Stimulated activated CD4-positive, alpha-beta T cell treated with anti-CD3 and anti-CD28 coated beads, Interleukin-1b, Interleukin-23, amount 100 ng/mL, for 4 hours (primary cell): ENCODE measurements at places on chromosomes 11 and 22.

DNA sequence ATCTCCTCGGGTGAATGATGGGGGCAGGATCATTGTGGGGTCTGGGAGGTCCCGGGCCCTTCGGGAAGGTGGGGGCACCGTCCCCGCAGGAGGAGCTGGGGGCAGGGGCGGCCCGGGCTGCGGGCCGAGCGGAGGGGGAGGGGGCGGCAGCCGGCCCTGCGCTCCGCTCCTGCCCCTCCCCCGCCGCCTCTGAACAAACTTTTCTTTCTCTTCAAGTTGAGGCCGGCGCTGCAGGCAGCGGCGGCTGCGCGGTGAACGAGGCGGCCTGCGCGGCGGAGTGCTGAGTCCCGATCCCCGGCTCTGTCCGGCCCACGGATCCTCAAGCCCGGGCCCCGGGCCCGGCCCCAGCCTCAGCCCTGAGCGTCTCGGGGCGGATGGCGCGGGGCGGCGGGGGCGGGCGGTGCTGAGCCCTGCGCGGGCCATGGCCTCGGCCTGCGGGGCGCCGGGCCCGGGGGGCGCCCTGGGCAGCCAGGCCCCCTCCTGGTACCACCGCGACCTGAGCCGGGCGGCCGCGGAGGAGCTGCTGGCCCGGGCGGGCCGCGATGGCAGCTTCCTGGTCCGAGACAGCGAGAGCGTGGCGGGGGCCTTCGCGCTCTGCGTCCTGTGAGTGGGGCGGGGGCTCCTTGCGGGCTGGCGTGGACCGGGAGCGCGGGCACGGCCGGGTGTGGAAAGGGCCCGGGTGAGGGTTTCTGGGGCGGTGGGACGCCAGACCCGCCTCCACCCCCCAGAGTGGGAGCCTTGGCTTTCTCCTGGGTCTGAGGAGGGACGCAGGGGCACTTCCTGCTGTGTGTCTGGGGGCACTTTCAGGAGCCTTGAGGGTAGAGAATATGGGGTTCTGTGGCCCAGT, at the start of gene INPPL1:
INPPL1 (plus strand) TSS at position 204 of the 847 bp plus-strand sequence; CDS start at position 422, 218 bp downstream.
- DNase-seq: peak; percentile 21

DNA sequence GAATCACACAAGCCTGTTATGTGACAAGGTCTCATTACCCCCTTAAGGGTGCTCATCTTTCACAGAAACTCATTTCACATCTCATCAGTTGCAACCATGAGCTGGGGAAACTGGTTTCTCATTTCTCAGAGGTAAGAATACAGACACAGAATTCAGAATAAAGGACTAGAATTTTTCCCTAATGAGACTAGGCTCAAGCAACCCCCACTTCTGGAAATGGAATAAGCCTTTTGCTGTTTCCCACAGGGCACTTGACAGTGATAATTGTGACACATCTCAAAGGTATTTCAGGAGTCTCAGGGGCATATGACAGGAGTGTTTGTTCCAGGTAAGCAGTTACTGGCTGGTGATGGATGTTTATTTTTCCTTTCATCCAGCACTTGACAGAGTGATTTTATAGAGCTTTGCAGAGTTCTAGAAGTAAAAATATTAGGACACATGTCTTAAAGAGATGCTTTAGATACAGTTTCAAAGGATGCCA, 112.9 kb upstream of the DDI1 start:
- no peak for DNase-seq

GRCh38 chr11:96254087-96254486, 88.9 kb downstream of the MAML2 start:
- DNase-seq: no peak

DNA sequence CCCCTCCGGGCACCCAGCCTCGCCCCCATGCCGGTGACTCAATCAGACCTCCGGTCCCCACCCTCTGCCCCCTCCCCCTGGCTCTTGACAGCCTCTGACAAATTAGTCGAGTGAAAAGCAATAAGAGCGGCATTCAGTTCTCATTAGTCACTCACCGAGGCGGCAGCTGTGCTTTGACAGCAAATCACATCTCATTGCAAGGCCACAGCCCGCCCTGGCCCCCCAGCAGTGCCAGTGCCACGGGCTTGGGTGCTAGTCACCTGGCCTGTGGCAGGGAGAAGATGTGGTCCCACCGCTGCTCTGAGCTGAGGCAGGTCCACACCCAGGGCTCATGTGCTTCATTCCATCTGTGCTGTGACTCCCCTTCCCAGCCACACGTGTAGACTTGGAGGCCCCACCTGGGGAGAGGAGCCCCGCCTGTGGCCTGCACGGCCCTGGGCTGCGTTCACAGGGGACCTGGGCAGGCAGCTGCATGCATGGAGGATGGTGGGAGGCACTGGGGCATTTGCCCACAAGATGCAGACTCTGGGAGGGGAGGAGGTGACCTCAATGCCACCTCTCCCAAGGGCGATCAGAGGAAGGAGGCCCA, 7.4 kb upstream of the TH start:
- no peak for DNase-seq

DNA sequence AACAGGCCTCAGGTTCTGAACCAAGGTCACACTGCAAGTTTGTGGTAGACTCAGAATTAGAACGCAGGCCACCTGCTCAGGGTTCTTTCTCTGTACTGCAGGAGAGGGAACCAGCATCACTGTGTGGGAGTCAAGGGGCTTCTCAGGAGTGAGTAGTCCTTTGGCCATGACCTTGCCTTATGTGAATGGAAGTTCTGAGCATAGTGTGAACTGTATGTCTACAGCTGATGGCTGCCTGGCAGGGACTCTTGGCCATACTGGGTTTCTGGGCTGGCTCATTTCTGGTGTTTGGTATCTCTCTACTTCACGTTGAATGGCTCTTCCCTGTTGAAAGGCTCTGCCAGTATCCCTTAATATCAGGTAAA, 40.1 kb upstream of the TUB start:
- no peak for DNase-seq

DNA sequence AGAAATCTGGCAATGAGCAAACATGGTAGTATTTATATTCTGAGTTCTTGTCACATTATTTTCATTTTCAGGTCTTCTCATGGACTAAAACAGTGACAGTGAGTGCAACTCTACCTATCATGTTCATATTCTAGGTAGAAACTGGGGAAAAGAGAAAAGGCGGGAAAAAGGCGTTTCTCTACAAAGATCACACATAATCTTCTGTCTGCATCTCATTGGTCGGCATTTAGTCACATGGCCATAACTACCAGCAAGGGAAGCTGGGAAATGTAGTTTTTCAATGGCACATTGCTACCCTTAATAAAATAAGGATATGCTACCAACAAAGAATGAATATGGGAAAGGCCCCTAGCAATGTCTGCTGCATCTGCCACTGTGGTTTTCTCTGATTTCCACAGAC, 57.6 kb upstream of the B3GAT1 start:
- DNase-seq: no peak

DNA sequence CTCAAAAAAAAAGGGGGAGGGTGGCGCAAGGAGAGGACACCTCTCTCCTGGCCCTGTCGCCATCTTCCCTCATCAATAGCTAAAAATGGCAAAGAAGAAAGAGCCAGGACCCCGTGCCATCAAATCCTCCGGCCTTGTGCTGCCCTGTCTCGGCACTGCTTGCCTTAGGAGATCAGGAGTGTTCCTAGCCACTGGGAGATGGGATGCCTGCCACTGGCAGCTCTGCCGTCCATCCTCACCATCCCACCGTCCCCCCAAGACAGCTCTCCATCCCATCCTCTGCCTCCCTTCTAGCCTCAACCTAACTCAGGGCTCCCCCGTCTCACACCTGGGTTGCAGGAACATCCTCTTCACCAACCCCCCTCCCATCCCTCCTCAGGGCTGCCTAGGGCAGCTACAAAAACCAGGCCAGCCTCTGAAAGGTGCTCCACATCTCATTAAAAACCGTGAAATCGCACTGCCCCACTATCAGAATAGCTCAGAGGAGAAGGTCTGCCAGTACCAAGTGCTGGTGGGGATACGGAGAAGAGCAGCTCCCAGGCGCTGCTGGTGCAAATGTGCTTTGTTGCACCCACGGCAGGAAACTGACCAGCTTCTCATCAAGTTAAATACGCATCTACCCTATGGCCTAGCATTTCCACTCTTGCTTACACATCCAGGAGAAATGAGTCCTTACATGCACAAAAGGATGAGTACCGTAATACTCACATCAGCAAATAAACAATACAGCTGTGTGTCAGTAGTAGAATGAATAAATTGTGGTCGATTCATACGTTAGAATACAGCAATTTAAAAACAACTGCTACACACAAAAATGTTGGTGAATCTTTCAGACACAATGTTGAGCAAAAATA, 31.7 kb upstream of the GCAT start:
- no peak for DNase-seq

DNA sequence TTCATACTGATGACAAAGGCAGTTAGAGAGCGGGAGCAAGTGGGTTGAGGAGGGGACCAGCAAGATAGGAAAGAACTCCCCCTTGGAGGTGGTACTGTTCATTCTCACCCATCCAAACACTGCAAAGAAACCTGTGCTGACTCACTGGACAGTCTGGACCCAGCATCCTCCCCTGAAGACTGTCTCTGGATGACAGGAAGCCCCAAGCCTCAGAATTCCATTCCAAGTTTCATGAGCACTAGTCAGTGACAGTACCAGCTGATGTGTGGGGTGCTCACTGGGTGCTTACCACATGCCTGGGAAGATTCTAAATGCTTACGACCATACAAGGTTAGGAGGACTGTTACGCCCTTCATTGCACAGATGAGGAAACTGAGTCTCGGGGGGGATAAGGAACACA, 160.9 kb downstream of the IGLL1 start:
- DNase-seq: no peak

DNA sequence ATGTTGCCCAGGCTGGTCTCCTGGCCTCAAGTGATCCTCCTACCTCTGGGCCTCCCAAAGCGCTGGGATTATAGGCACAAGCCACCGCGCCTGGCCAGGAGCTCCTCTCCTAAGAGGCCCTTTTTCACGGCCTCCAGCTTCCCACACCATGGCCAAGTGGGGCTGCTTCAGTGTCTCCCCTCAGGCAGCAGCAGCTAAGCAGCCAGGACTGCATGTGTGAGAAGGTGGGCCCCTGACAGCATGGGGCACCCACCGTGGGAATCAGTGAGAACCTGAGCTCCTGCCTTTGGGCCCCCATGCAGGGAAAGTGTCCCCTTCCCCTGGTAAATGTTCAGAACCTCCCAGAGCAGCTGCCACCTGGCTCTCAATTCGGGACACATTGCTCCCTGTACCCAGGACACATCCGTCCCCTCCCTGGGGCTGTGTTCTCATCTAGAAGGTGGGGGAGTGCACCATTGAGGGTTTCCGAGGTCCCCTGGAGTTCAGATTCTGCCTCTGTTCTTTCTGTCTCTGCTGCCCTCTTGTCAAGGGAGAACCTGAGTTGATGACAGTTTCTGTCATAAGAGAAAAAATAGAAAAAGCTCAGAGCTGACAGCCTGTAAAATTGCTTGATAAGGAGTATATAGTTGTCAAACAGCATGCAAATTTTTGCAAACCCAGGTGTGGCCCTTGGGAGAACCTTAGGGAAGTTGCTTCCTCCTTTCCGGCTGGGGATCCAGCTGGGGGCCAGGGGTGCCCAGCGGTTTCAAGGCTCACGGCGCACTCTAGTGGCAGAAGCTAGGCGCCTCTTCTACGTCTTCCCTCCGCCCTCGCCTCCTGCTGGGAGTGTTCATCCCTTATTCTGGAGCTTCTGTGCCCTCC, 29.7 kb downstream of the FAM83F start:
- peak; percentile 58 for DNase-seq

- DNase-seq: no peak
Measured at GRCh38 chr11:86570020-86570419, 102.4 kb downstream of the ME3 start.

DNA sequence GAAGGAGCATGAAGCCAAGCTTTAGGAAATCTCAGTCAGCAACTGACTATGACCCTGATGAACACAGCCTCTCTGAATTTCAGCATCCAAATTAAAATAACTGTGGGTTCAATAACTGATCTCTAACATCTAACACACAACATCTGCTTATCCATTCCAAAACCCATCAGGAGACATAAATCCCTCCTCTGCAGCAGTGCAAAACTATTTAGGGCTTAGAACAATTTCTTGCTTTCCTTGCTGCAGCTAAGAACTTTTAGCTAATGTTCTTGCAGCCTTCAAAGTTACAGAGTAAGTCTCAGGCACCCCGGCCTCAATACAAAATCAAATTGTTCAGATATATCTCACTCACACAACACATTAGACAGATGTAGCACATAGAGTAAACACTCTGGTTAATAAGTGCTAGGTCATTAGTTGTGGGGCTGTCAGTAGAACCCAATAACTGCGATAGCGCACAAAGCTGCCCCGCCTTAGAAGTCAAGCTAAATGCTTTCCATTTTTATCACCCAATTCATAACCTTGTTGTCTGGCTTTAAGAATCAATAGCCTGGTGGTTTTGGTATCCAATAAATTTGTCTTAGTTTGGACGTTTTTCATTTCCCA, 139.6 kb downstream of the LARGE1 start:
- DNase-seq: no peak

DNA sequence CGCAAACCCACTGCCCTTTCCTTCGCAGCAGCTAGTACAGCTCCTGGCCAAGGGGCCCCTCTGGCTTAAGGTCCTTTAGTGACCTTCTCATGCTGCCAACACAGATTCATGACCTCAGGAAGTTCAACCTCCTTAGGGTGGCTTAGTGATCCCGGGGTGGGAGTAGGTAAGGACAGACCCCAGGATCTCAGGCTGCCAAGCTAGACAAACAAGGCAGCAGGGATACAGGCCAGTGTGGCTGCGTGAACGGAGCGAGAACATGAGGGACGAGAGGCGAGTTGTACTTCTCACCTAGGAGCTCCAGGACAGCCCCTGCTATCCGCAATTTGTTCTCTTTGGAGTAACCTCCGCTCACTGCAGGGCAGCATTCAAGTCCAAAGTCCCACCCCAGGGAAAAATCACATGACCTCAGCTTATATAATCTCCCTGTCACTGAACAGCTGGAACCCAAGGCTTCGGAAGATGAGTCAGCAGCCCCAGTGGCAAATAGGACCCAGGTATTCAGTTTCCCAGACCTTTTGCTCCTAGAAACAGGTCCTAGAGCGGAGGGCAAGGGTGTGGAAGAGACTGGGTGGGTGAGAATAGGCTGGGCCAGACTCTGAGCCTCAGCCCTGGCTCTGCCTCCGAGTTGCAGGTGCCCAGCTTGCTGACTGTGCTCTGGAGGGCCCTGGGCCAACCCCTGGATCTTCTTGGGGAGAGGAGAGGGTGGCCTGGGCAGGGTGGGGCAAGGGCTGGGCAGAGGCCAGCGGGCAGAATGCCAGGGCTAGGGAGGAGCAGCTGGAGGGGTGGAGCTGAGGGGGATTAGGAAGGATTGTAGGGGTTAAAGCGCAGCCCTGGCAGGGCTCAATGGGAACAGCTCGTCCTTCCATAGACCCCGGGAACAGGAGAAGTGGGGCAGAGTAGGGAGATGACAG, 13.1 kb downstream of the USP2 start:
- no peak for DNase-seq

DNA sequence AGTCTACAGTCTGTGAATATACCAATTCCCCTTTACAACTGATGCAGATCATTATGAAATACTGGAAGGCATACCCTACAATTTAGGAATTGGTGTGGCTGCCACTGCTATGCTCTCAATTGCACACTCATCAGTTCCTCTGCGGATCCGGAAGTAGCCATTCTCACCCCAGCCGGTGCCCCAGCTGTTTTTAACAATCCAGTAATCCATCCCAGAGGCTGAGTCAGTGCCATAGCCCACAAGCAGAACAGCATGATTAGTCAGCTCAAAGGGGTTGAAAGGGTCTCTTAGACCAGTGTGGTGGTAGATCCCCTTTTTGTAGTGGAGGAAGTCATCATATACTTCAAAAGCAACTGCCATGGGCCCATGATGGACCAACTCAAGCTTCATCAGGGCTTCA, 43.6 kb downstream of the CTSC start:
- no peak for DNase-seq
